HFF-Myc (cell line): ENCODE measurements at places on chromosomes 1 and 21.

- no peak for DNase-seq
These were observed 35.9 kb downstream of the LRRC71 start for GRCh38 chr1:156956333-156956732.

DNA sequence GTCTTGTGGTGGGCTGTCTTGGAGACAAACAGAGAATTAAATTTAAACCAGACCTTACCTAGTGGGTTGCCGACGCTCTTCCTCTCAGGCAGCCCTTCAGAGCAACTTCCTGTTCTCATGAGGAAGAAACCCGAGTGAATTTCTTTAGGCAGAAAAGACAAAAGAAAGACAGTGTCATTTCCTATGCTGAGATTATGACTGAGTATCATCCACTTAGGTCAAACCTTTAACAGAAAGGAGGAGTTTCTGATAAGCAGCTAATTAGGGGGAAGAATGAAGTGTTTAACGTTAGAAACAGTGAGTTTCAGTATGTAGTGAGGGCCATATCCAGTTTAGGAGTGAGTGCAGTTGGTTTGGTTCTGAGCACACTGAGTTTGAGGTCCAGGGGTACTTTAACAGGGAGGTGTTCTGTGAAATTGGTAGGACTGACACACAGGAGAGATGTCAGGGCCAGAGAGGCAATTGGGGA, 38.7 kb downstream of the FASLG start:
- DNase-seq = no peak

GRCh38 chr21:21624674-21625073, 626.5 kb downstream of the NCAM2 start:
- no peak for DNase-seq

DNA sequence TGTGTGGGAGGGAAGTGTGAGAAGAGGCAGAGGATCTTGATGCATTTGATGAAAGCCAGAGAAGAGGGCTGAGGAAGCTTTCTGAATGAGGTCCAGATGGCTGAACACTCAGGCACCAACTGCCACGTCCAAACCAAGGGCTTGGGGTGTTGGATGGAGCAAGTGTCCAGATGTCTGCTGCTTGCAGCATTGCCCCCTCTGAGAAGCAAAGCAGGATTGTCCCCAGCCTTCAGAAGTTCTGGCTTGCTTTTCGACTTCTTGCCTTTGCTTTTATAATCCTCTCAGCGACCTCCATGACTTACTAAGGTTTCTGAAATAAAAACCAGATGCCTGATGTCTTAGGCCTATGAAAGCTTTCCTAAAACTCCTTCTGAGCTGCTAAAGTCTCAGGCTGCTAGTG, 182.5 kb downstream of the HUNK start:
- peak; percentile 67 for DNase-seq

- no peak for DNase-seq
These were observed 64.8 kb downstream of the ERG start for GRCh38 chr21:38433471-38433870.

GRCh38 chr1:71343686-71344416, 263.0 kb upstream of the ZRANB2 start:
- DNase-seq = no peak

DNA sequence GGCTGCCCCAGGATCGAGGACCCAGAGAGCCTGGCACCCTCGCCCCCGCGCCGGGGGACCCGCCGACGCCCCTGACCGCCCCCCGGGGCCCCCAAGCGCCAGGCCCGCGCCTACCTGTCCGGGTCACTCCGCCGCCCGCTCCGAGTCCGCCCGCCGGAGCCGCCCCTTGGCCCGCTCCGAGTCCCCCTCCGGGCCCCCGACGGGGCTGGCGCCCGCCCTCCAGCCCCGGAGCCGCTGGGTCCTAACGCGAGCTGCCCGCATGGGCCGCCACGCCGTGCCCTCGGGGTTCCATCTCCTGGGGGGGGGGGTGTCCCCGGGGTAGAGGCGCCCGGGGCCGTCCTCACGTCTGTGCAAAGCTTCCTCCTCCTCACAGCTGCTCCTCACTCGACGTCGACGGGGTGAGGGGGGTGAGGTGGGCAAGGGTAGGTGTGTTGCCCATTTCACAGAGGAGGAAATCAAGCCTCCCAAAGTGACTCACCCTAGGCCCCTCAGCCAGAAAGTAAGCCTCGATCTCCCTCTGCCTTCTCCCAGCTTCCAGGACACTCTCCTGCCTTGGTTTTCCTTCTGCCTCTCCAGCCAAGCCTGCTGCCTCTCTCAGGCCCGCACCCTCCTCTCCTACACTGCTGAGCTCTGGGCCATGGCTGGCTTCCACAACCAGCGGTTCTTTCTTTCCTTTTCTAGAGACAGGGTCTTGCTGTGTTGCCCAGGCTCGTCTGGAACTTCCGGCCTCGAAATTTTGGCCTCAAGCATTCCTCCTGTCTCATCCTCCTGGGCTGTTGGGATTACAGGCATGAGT, at the start of gene MFAP2:
TSS of gene MFAP2 (minus strand) at position 148 of the 796 bp plus-strand sequence. CDS start 2,347 bp downstream, outside the sequence.
- no peak for DNase-seq
